ENCODE measurements at places on chromosomes 7 and 10.

DNA sequence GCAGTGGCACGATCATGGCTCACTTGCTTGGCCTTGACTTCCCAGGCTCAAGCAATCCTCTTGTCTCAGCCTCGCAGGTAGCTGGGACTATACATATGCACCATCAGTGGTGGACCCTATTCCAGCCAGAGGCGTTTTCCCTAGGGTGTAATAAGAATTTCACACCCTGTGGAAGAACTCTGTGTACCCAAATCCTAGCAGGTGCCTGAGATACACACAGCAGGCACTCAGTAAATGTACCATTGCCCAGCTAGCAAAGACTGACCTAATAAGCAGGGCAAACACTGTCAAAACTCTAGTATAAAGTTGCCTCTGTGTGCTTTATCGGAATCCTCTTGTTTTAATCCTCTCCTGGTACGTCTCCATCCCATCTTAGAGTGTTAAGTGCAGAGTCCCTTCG lies 33.7 kb upstream of the BHLHA15 start:
- no peak for DNase-seq

DNA sequence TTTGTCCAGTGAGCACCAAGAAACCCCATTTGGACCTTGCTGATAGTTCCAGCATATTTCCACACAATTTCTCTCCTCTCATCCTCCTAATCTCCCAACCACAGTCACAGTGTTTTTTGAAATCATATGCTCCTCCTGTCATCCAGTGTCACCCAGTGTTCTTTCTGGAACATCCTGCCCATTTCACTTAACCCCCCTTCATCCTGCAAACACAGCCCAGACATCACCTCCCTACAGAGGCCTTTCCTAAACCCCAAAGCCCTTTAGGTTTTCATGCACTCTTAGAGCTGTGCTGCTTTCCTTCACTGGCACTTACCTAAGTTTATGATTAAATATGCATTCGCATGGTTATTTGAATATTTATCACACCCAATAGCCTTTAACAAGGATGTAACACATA lies 1158.0 kb upstream of the C7orf33 start:
- DNase-seq: no peak

DNA sequence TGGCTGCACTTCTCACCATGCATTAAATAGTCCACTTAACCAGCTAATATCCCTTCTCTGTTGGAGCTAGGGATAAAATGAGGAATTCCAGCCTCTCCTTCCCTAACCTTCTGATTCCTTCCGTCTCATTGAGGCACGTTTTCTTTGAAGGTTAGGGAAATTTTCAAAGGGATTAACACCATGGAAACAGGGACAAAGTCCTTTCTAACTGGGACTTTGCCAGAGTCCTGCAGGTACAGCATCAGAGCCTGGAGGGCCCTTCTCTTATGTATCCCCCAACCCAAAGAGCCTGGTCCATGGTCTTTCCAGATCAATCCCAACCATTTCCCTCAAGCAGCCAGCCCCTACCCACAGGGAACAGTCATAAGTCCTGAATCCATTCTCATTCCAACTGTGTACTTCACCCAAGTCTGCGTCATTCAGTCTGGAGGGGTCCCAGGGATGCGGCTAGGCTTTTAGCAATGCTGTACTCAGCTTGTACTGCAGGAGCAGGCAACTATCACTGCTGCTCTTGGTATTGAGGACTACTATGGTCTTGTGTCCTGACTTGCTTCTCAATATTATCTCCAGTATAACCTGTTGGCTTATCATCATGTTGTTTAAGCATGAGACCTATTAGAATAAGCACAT lies 34.6 kb upstream of the CROT start:
- DNase-seq: no peak

- no peak for DNase-seq
Measured at GRCh38 chr7:1569440-1569832, 396 bp downstream of the PSMG3 start.

All from activated gamma-delta T cell (primary cell).